ENCODE measurements at places on chromosomes 1 and 21.

DNA sequence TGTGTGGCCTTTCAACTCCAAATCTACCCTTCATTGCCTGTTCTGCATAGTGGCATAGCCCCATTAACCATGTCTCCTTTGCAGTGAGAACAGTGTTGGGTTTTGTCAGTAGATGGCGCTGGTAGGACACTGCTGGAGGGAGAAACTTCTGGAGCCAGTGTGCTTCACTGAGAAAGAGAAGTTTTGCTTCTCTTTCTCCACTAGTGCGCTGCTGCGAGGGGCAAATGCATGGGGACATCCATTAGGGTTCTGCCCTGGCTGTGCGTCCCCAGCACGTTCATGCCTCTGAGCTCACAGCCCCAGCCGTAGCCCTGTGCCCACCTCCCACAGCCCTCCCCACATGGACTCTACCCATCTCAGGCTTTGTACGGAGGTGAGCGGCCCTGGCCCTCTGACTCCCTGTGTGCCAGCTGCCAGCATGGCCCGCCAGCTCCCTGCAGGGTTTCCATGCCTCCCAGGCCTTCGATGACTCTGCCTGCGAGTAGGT, 53.1 kb downstream of the RIMS3 start:
- peak; percentile 59 for DNase-seq

DNA sequence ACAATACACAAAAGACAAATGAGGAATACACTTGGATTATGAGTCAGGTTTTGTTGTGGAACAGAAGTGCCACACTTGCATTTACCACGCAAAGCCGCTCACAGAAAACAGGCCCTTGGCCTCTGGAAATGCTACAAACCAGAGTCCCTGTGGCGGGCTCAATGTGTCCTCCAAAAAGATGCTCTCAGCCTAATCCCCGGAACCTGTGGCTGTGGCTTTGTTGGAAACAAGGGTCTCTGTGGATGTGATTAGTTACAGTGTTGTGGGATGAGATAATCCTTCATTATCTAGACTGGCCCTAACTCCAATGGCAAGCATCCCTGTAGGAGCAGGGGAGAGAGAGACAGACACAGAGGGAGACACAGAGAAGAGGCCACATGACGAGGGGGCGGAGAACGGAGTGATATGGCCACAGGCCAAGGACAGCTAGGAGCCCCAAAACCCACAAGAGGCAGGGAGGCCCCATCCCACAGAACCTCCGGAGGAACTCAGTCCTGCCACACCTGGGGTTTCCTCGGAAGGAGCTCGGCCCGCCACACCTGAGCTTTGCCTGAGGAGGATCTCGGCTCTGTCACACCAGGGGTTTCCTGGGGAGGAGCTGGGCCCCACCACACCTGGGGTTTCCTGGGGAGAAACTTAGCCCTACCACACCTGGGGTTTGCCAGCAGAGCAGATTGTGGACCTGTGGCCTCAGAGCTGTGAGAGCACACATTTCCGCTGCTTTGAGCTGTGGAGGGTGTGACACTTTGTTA, 55.4 kb downstream of the NPHP4 start:
- DNase-seq = no peak

- DNase-seq = peak; percentile 38
Measured at GRCh38 chr1:178501705-178502329, 5.1 kb upstream of the CLEC20A start.

DNA sequence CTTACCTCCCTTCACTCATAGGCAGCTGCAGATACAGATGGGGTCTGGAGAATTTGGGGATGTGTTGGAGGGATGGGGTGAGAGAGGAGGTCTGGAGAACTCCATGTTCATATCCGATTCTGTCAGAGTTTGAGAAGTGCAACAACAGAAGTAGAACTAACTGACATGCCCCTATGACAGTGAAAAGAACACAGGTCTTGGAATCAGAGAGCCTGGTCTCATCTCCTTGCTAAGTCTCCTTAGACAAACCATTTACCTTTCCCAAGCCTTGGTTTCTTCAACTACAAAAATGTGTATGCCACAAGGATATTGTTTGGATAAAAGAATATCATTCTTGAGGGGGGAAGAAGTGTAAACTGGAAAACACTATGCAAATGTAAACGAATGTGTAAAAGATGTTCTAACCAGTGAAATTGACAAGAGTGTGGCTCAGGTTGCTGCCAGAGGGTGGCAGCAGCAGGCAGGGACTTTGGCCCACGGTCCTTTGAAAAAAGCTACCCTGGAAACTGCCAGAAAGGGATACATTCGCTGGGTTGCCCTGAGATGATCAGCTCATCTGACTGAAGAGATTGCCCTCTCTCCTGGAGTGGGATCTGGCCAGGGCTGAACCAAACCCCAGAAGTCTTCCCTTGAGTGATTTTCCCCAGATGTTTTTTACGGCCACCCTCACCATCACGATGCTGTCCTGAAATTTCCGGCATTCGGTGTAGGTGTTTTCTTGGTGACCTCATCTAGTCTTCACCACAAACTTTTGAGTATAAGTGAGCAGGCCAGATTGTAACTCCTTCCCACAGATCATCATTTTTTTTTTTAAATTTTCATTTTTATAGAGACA, 17.0 kb upstream of the CD2 start:
- peak; percentile 66 for DNase-seq

- DNase-seq = no peak
Measured at GRCh38 chr1:168321945-168322344, 41.3 kb downstream of the TBX19 start.

GRCh38 chr21:43929217-43929971, 64.4 kb downstream of the AGPAT3 start:
- DNase-seq = no peak

DNA sequence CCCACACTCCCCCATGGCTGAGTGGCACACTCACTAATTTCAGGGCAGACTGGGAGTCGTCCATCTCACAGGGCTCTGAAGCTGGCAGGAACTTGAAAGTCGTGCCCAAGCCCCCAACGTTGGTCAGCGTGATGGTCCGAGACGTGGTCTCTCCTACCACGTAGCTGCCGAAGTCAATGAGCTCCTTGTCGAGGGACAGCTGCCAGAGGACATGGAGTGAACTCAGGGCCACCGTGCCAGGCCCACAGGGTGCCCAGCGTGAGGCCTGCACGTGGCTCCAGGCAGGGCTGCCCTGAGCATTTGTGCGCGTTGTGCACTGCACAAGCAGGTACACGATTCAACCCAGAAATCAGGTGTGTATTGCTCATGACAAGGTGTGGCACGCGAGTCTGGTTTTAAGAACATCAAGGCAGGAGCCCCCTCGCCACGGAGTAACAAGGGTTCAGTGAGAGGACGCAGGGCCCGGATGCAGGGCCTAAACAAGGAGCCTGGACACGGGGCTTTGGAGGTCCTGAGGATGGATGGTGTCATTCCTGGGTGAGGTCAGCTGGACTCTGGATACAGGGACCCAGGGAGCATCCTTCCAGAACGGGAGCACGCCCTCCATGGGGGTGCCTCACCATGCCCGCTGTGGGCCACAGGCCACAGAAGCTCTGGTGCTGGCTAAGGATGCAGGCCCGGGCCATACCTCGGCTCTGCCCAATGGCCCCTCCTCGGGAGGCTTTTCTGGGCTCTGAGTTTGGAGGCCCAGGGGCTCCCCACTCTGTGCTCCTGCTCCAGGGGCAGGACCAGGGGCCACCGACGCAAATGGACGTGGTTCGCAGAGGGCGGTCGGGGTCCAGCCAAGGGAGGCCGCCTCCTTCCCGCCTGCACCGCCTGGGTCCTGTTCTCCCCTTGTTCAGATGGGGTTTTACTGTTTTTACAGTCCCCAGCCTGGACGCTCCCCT, 37.8 kb upstream of the TMEM52 start:
- no peak for DNase-seq

GRCh38 chr21:33286076-33286475, 19.9 kb downstream of the IL10RB start:
- no peak for DNase-seq

DNA sequence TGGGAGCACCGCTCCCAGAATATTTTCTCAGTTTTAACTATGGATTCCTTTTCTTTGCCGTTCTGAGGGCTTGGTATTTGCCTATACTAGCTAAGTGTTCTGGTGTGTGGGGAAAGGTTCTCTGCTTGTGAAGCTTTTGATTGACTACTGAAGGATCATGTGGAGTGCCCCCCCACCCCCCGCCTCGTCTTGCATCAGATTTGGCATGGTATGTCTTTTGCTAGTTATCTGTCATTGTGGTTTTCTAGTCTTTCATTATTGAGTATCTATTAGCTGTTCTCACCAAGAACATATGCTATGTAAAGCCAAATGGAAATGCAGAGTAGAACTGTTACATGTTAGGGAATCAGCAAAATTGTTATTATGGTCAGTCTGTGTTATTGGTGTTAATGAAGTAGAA, 58.3 kb downstream of the MACF1 start:
- no peak for DNase-seq

DNA sequence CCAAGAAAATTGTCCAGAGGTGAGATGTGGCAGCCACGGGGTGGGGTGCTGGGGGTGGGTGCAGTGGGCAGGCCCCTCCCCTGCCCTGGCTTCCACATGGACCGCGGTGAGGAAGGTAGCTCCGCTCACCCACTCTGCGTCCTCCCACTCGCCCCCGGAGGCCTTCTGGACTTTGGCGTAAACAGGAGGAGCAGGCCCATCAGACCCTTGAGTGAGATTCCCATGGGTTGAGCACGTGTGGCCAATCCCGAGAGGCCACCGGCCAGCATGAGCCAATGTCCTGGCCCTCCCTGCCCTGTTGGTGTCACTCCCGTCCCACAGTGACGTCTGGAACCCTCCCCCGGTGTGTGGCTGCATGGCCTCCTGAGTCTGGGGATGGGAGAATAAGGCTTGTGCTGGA, 8.2 kb upstream of the TMEM240 start:
- DNase-seq = no peak

DNA sequence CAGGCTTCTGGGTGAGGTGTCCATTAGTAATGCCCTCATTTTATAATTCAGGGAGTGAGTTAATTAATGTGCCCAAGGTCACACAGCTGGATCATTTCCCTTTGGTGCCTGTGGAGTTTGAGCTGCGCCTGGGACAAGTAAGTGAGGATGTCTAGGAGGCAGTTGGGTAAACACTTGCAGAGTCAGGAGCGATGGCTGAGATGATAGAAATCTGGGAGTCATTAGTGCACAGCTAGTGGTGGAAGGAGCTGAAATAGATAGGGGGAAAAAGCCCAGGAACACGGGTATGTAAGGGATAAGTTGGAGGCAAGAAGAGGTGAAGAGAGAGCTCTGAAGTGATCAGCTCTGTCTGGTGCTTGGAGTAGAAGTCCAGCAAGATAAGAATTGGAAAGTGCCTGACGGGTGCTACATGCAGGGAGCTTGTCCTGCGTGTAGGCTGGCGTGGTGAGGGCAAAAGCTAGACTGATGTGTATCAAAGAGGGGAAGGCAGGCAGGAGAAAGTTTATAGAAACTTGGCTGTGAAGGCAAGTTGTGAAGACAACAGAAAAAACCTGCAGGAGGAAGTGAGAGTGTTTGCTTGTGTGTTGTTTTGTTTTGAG, 1.7 kb upstream of the SCAF4 start:
- DNase-seq = no peak

- peak; percentile 11 for DNase-seq
Measured at GRCh38 chr1:46535063-46535462, 16.4 kb downstream of the KNCN start.

DNA sequence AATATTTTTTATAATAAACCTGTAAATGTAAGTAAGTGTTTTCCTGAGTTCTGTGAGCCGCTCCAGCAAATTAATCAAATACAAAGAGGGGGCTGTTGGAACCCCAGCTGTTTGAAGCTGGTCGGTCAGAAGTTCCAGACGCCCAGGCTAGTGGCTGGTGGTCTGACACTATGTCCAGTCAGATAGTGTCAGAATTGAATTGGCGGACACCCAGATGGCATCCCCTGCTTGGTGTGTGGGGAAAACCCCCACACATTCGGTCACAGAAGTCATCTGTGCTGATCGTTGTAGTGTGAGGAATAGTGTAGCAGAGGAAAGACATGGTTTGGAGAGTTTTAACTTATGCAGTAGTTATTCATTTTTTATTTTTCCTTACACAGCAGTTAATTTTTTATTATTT, 32.4 kb downstream of the TBCE start:
- DNase-seq = no peak

DNA sequence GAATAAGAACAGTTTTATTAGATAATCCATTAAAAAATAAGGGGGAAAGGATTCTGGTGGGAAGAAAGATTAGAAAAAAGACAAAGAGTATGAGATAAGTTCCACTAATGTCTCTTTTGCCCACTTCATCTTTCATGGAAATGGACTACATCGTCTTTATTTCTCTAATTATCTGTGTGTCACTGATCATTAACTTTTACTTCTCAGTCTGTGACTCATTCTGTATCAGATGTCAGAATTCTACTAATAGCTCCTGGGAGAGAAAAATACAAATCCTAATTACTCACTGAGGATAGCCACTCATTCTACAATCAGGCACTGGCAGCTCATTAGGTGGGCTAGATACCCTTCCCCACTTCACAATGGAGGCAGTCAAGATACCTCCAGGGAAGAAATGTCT, 41.7 kb downstream of the ILDR2 start:
- no peak for DNase-seq

DNA sequence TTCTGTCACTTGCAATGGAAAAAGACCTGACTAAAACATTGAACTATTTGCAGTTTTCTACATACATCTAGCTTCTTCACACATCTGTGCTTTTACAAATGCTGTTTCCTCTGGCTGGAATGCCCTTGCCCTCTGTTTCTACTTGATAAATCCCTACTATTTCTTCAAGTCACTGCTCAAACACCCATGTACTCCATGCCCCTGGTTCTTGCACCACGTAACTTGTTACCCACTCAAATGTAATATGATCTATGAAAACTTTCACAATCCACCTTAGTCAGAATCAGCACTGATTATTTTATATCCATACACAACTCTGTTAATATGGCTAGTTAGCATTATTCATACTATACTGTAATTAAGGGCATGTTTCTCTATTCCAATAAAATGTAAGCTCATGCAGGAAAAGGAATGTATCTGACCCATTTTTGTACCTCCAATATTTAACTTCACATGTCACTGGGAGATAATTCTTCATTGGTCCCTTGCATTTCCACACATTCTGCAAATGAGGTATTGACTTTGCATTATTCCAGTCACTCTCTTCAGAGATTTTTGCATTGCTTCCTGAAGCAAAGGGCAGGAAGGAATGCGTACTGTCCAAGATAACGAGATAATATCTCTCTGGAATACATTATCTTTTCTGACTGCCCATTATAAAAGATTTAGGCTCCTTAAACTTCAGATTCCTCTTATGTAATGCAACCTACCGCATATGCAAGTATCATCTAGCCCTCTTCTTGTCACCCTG, 158.3 kb downstream of the COL24A1 start:
- DNase-seq = no peak

GRCh38 chr1:70188522-70188921, 16.9 kb downstream of the LRRC40 start:
- DNase-seq = no peak

GRCh38 chr1:164504749-164505148, 54.2 kb upstream of the PBX1 start:
- DNase-seq = no peak

- DNase-seq = no peak
Measured at GRCh38 chr1:174209347-174210187, 50.2 kb downstream of the RABGAP1L start.
